ENCODE measurements at places on chromosomes 4 and X.

GRCh38 chr4:85776579-85776978, 301.6 kb downstream of the ARHGAP24 start:
- DNase-seq, result no peak

- DNase-seq, result no peak
Measured at GRCh38 chrX:46710927-46711623, 47.8 kb downstream of the SLC9A7 start.

GRCh38 chr4:141140391-141141200, 7.3 kb upstream of the RNF150 start:
- no peak for DNase-seq

- DNase-seq, result no peak
Measured at GRCh38 chr4:6309777-6310176, 40.1 kb downstream of the WFS1 start.

- no peak for DNase-seq
Measured at GRCh38 chrX:70030301-70030767, 19.4 kb downstream of the AWAT2 start.

DNA sequence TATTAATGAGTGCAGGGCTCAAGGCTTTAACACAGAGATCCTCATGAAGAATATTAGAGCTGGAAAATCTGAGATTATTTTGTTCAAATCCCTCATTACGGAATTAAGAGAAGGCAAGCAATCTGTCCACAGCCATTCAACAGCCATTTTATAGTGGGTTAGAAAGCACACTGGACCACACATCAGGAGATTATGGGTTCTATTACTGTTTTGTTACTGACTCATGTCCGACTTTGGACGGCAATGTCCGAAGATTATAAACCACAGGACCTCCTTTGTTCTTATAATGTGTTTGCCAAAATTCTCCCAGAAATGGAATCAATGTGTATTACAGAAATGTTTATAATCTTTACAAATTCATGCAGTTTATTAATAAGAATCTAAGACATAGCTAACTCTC, 8.1 kb downstream of the LAMTOR3 start:
- DNase-seq, result no peak

- no peak for DNase-seq
Measured at GRCh38 chr4:170666909-170667308, 577.2 kb upstream of the AADAT start.

GRCh38 chrX:4320436-4320947, 607.0 kb upstream of the PRKX start:
- DNase-seq, result no peak

DNA sequence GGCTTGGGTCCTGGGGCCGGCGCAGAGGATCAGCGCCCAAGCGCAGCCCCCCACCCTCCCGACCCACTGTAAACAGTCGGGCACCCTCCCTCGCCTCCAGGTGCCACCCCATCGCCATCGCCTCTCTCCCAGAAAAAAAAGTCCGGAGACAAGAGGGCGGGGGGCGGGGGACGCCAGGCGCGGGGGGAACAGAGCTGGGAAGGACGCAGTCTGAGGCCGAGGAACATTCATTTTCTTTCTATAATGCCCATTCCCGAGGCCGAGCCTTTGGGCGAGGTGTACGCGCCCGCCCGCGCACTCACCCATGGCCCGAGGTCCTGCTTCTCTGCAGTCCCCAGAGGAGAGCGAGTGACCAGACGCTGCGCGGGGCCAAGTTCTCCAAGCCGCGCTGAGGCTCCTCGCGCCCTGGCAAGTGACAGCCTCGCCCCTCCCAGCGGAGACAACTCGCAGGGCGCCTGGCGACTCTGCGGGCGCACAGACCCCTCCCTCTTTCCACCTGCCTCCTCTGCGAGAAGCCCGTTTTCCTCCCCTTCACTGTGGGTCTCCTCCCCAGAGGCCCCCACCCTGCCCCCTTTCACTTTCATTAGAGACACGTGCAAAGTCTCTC, 63.5 kb upstream of the WDR17 start:
- DNase-seq, result peak; percentile 80

GRCh38 chr4:140466146-140466545, 31.9 kb downstream of the MGAT4D start:
- DNase-seq, result no peak

- DNase-seq, result no peak
Measured at GRCh38 chr4:26723216-26723615, 137.4 kb upstream of the STIM2 start.

DNA sequence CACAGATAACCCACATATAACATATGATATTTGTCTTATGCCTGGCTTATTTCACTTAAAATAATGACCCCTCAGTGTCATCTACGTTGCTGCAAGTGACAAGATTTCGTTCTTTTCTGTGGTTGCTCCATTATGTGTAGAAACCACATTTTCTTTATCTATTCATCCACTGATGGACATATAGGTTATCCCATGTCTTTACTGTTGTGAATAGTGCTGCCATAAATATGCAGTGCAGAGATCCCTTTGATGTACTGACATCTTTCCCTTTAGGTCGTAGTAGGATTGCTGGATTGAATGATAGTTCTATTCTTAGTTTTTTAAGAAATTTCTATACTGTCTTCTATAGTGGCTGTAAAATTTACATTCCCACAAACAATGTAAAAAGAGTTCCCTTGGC, 135.8 kb downstream of the TET2 start:
- DNase-seq, result no peak

GRCh38 chr4:46329118-46329976, 60.6 kb downstream of the GABRA2 start:
- DNase-seq, result no peak

GRCh38 chr4:29320947-29321620, 1399.1 kb upstream of the PCDH7 start:
- no peak for DNase-seq

DNA sequence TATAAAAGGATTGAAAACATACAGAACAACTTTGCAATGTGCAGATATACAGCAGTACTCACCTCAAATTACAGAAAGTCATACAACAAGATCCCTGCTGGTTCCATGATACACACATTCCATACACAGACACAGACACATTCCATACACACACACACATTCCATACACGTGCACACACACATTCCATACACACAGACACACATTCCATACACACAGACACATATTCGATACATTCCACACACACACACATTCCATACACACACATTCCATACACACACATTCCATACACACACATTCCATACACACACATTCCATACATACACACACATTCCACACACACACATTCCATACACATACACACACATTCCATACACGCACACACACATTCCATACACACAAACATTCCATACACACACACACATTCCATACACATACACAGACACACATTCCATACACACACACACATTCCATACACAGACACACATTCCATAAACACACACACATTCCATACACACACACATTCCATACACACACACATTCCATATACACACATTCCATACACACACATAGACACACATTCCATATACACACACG, 13.7 kb downstream of the LINC00632 start:
- DNase-seq, result no peak

GRCh38 chrX:9767375-9767774, 1.7 kb upstream of the GPR143 start:
- DNase-seq, result no peak

- no peak for DNase-seq
Measured at GRCh38 chr4:34181311-34181841, 2062.9 kb downstream of the ARAP2 start.

DNA sequence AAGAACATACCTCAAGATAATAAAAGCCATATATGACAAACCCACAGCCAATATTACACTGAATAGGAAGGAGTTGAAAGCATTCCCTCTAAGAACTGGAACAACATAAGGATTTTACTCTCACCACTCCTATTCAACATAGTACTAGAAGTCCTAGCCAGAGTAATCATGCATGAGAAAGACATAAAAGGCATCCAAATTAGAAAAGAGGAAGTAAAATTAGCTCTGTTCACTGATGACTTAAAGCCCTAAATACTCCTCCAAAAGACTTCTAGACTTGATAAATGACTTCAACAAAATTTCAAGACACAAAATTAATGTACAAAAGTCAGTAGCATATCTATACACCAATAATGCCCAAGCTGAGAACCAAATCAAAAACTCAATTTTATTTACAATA, 235.7 kb downstream of the NKX6-1 start:
- no peak for DNase-seq

DNA sequence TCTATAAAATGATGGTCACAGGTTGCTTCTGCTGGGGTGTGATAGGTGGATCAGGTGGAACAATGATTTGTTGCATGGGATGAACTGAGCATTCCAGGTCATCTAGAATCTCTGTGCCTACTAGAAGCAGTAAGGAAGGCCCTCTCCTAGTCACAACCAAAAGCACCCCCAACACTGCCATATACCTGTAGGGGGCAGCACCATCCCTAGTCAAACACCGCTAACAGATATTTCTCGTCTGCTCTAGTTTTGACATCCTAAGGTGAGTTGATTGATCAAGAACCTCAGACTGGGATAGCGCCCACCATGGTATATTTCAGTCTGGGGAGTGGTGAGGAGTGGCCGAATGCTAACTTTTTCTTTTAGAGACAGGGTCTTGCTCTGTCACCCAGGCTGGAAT, 160.2 kb downstream of the NHS start:
- no peak for DNase-seq

DNA sequence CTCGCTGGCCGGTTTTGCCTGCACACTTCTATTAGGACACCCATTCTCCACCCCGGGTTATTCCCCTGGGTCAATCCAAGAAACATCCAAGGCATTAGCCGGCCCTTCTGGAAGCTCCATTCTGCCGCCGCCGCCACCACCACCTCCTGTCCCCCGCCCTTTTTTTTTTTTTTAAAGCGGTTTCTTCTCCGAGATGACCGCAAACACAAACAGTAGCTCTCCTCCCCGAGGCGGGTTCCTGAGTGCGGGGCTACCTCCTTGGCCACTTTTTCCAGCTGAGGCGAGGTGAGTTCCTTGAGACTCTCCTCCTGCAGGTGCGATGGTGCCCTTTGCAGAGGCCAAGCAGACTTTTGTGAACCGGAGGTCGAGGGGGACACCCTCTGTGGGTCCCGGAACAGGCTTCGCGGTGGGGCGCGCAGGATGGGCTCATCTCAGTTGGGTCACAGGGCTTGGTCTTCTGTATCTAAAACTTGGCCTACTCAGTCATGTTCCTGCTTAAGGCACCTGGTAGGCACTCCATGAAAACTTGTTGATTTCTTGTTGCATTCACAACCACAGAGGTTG, 930 bp downstream of the NWD2 start:
- no peak for DNase-seq

GRCh38 chrX:121733514-121733913, 686.1 kb downstream of the GLUD2 start:
- no peak for DNase-seq

- DNase-seq, result no peak
Measured at GRCh38 chr4:97159625-97160024, 983.7 kb downstream of the STPG2 start.

DNA sequence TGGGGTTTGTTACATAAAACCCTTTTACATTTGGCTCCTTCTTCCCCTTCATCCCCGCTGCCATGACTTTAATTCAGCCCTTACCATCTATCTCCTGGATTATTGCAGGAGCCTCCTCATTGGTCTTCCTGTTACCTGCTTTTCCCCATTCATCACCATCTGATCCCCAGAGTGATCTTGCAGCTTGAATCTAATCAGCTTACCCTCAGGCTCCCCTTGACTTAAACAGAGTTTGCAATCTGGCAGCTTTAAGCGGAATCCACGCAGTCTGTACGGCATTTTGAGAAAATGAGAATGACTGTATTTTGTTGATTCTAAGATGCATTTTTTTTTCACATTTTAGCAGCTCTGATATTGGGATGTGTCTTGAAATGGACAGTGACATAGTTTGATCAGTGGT, 14.9 kb upstream of the PPEF1 start:
- no peak for DNase-seq

DNA sequence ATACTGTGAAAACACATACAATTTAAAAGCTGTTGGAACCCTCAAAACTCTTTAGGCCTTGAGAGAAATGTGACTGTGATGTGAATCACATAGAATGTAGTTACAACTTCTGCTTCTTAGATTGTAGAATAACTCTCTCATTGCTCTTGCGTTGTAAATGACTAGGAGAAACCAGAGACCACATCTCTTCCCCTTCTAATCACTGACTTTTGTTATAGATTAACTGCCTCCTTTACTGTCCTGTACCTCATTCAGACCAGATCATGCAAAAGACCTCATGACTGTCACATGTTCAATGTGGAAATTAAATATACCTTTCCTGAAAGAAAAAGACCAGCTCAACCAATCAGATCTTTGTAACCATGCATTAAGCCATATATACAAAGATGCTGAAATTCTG, 43.2 kb upstream of the NEIL3 start:
- DNase-seq, result no peak

- DNase-seq, result no peak
Measured at GRCh38 chr4:152028131-152028530, 267.3 kb upstream of the GATB start.

GRCh38 chr4:29708473-29708872, 1011.7 kb upstream of the PCDH7 start:
- no peak for DNase-seq

DNA sequence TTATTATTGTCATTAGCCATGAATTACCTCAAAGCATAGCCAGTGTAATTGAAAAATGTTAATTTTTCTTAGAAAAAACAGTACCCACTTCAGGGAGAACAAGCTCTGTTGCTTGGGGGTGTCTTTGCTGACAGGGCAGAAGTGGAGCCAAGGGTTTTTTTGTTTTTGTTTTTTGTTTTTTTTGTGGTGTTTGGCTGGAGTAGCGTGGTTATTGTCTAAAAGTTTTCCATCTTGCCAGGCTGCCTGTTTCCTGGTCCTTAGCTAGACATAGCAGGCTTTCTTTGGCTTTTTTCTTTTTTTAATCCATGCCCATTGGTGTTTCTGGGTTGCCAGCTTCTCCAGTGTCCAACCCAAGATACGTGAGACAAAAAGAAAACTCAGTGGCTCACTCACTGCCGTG, 61.5 kb downstream of the CASP3 start:
- no peak for DNase-seq

GRCh38 chr4:136644279-136644678, 888.0 kb downstream of the PCDH18 start:
- no peak for DNase-seq

GRCh38 chr4:122705009-122705408, 27.5 kb upstream of the BBS12 start:
- DNase-seq, result no peak

GRCh38 chr4:165504184-165504583, 125.4 kb downstream of the CPE start:
- DNase-seq, result no peak

DNA sequence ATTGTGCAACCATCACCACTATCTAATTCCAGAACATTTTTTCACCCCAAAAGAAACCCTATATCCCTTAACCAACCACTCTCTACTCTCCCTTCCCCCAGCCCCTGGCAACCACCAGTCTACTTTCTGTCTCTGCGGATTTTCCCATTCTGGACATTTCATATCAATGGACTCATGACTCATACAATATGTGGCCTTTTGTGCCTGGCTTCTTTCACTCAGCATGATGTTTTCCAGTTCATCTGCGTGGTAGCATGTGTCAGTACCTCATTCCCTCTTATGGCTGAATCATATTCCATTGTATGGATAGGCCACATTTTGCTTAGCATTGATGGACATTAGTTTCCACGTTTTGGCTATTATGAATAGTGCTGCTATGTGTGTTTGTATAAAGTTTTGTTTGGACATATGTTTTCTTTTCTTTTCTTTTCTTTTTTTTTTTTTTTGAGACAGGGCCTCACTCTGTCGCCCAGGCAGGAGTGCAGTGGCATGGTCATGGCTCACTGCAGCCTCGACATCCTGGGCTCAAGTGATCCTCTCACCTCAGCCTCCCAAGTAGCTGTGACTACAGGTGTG, 335.4 kb downstream of the BCOR start:
- no peak for DNase-seq

- peak; percentile 70 for DNase-seq
Measured at GRCh38 chr4:185304944-185305690, 90.6 kb downstream of the LRP2BP start.
